Left renal cortex interstitium (tissue), 4 donors: ENCODE measurements at places on chromosomes 11 and 22. TPM values are rescaled to one million over a fixed set of nuclear protein-coding genes. Genes with fewer than 3 reads are reported as not detected.

- DNase-seq: peak; percentile 81
Observed at GRCh38 chr11:10302744-10303557, 1.9 kb upstream of the ADM start.

GRCh38 chr11:47340980-47341775, 11.3 kb downstream of the MYBPC3 start:
- no peak for DNase-seq

DNA sequence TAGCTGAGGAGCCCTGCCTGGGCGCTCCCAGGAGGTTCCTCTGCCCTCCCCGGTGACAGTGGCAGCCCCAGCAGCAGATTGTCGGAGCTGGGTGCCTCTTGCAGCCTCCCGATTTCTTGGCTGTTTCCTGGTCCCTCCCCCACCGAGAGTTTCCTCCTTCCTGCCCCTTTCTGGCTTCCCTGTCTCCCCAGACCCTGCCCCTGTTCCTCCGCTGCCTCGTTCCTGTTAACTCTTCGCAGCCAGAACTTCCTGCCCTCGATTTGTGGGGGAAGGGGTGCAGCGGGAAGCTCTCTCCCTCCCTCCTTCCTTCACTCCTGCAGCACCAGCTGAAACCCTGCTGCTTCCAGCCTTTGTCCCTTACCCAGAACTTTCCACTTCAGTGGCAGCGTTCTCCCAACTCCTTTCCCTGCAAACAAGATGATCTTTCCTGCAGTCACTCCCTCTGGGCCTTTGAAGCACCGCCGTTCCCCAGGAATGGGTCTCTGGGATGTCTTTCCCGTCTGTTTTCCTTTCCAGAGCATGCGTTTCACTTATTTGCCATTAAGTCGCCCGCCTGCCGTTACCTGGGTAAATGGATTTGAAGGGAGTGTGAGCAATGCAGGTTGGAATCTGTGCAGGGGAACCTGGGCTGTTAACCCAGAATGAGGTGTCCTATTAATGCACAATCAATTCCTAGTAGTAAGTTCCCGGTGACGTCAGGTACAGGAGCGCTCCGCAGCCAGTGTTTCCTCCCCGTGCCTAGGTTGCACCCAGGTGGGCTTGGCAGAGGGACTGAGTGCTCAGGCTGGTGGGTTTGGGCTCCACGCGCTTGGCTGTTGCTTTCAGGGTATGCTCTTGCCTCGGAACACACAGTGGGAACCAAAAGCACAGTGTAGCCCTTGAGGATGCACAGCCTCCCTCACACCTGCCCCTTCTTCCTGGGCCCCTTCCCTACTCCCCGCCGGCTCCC, 4.3 kb downstream of the GRK2 start:
- peak; percentile 31 for DNase-seq

TTC28 gene
- 41.4 TPM for polyA plus RNA-seq

BIK gene
- 1.5 TPM for polyA plus RNA-seq

DNA sequence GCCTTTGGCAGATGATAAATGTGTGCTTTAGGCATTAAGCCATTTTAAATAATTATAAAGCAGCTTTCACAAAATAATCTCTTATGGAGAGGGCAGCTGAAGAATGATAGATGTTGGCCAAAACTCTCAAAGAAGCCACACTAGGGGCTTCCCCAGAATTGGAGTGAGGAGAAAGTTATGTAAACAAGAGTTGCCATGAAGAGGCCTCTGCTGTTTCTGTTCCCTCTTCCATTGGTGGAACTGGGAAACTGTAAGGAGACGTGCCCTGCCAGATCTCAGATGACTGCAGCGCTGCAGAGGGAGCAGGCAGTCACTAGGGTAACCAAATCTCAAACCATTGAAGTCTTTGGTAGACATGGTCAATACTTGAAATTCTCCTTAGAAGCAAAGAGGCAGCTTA, 19.4 kb upstream of the APLP2 start:
- no peak for DNase-seq

DNA sequence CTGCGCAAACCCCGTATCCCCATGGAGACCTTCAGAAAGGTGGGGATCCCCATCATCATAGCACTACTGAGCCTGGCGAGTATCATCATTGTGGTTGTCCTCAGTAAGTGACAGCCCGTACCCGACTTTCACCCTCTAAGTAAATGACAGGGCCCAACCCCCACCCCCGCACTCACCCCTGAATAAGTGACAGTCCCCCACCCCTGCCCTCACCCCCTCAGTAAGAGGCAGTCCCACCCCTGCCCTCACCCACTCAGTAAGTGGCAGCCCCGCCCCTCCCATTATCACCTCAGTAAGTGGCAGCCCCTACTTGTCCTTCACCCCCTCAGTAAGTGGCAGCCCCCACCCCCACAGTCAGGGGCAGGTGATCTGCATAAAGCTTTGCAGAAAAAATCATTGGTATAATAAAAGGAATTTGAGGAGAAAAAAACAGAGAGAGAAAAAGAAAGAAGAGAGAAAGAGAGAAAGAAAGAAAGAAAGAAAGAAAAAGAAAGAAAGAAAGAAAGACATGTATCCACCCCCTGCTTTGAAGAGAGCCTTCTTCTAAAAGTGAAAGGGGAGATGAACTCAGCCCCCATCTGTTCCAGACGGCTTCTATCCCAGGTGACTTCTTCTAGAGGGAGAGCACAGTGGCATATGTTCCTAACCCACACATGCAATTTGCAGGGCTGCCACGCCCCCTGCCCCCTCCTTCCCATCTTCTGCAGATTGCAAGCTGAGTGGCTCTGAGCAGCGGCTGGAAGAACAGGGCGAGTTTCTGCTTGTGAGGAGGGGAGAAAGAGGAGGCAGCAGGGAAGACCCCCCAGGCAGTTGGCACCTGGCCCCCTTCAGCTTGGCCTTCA, 12.5 kb upstream of the SMIM35 start:
- no peak for DNase-seq

DNA sequence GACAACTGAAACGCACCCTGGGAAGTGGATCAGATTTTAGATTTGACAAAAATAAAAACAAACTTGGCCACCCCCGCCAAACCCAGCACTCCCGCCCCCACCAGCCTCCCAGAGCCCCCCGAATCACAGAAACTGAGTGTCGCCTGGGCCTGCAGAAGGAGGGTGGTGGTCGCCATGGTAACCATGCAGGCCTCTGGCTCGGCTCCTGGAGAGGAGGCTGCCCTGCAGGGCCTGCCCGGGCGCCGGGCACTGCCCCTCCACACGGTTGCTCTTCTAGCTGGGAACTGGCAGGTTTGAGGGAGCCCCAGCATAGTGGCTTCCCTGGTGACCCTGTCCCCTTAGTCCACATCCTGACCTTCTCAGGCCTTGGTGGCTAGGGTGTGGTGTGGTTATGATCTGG, 19.3 kb downstream of the CACNA1I start:
- DNase-seq: no peak

DNA sequence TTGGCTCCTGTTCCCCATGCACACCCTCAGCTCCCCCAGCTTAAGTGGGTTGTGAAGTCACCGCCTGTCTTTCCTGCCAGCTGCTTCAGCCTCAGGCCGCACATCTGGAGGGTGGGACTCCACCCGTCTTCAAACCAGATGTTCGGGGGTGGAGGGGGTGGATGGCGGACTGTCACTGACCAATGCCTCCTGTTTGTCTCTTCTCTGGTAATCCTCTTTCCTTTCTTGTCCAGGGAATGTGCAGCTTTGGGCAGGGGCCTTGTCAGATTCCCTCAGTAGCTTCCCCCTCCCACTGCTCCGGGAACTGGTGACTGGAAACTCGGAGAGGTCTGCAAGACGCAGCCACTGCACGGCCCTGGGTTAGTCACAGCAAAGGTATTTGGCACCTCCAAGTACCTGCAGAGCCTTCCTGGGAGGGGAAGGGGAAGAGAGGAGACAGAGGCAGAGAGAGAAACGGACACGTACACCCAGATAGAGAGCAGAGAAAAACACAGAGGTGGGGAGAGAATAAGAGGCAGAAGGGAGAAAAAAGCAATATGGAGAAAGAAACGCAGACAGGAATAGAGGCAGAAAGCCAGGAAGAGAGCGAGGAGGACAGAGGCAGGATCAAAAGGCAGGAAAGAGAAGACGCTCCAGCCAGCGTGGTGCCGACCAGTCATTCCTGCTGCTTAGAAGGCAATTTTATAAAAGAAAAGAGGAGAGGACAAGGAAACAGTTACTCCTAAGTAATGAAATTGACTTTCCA, 56.1 kb upstream of the TIMP3 start:
- DNase-seq: no peak

DNA sequence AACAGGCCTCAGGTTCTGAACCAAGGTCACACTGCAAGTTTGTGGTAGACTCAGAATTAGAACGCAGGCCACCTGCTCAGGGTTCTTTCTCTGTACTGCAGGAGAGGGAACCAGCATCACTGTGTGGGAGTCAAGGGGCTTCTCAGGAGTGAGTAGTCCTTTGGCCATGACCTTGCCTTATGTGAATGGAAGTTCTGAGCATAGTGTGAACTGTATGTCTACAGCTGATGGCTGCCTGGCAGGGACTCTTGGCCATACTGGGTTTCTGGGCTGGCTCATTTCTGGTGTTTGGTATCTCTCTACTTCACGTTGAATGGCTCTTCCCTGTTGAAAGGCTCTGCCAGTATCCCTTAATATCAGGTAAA, 40.1 kb upstream of the TUB start:
- DNase-seq: no peak

DNA sequence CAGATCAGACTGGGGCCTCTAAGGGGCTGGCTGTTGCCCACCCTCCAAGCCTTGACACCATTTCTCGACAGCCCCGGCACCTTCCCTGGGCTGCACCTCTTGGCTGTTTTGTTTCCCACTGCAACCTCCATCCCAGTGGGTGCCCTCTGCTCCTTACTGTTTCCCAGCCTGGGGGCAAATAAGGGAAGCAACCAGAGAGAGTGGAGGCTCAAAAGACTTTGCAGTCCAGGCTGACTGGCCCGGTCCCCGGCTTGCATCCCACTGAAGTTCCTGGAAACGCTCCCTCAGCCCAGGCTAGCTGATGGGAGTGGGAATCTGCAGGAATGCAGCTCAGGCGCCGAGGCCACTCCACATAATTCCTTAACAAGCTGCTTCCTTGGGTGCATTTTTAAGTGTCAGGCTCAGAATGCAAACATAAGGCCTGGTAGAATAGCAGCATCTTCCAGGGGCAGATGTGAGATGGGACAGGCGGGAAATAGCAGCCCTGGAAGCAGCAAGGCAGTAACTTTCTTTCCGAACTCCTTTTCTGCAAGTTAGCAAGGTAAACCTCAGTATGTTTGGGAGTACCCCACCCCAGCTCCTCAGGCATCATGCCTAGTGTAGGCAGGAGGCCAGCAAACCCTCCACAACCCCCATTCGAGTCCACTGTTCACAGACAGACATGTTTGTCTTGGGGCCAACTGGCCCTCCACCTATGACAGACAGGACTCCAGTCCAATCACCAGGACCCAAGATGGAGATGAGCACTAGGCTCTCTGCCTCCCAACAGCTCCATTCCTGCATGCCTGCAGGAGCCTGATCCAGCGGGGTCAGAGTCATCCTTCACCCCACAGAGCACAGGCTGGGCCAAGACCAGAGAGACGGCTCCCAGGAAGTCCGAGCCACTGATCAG, 39.3 kb downstream of the RPL27A start:
- no peak for DNase-seq

DNA sequence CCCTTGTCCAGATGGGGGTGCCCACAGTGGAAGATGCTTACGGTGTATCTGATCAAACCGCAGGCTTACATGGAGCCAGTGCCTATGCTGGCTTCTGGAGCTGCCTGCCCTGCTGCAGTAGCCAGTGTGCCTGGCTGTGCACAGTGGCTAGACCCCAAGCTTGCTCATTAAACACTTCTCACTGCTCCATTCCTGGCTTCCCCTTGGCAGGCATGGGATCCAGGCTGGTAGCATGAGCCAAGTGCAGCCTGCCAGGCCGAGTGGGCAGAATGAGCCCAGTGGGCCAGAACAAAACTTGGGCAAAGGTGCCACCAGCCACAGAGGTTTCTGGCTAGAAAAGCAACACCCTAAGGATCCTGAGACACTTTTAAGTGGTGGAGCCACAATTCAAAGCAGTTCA, 55.4 kb upstream of the B3GNT6 start:
- no peak for DNase-seq

GDPD4 gene
- 0.13 TPM for polyA plus RNA-seq

GRCh38 chr11:46889689-46890475, 28.5 kb downstream of the LRP4 start:
- peak; percentile 37 for DNase-seq

DNA sequence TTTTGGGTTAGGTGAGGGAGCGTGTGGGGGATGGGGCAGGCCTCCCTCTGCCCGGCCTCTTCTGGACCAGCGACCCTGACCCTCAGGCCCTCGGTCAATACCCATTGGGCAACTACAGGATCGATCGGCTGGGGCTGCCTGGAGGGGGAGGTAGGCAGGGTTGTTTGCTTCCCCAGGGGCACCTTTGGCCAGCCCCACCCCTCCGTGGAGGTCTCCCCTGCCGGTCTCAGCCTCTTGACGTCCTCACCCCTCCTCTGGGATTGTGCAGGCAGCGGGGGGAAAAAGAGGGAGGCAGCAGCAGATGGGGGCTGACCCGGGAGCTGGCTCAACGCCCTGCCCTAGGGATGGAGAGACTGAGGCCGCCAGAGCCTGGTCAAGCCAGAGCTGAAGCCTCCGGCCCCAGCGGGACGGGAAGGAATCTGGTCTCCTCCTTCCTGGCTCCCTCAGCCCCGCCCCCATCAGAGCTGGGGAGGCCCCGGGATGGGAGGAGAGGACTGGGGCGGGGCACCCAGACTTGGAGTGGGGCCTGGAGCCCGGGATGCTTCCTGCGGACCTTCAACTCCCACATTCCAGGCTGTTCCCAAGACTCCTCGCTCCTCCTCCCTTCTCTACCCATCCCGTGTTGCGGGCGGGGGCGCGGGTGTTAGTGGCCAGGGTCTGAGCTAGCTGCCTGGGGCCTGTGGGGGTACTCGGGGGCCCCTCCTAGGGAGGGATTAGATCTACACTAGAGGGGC, 14.4 kb upstream of the CDC42EP1 start:
- DNase-seq: no peak

- DNase-seq: no peak
Observed at GRCh38 chr11:128520888-128521681, 66.3 kb downstream of the ETS1 start.

GRCh38 chr11:122721964-122722266, 66.4 kb downstream of the UBASH3B start:
- DNase-seq: no peak

ANO1 gene
- 10.1 TPM for polyA plus RNA-seq

DNA sequence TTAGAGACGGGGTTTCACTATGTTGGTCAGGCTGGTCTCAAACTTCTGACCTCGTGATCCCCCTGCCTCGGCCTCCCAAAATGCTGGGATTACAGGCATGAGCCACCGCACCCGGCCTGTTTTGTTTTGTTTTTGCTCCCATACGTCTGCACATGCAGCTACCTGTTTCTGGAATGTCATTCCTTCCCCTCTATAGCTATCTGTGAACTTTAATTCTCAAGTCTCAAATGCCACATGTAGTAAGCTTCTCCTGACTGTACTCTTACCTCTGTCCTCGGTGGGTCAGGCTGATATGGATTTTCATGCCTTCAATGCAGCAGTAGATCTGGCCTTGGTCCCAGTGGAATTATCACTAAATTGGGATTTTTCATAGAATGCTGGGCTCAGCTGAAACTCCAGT, 12.4 kb upstream of the SWAP70 start:
- DNase-seq: no peak

DNA sequence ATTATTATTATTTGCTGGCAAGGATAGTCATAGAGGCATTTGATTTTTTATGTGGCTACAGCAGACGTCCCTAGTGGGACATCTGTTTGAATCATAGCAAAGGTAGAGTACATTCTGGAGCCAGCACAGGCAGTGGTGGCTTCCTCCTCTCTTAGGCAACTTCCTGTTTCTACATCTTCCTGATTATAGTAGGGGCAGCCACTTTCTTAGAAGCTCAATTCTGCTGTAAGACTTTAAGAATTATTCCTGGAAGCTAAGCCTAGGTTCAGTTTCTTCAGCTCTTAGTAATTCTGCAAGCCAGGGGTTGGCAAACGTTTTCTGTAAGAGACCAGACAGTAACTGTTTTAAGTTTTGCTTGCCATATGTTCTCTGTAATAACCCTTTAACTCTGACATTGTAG, 129.3 kb upstream of the TENM4 start:
- no peak for DNase-seq

TMPRSS13 gene
- polyA plus RNA-seq: 0.78 TPM
